Activated CD4-positive, alpha-beta T cell treated with anti-CD3 and anti-CD28 coated beads, Interleukin-2, amount 50 U/mL, for 1 hour (primary cell): ENCODE measurements at places on chromosomes 12 and 14.

DNA sequence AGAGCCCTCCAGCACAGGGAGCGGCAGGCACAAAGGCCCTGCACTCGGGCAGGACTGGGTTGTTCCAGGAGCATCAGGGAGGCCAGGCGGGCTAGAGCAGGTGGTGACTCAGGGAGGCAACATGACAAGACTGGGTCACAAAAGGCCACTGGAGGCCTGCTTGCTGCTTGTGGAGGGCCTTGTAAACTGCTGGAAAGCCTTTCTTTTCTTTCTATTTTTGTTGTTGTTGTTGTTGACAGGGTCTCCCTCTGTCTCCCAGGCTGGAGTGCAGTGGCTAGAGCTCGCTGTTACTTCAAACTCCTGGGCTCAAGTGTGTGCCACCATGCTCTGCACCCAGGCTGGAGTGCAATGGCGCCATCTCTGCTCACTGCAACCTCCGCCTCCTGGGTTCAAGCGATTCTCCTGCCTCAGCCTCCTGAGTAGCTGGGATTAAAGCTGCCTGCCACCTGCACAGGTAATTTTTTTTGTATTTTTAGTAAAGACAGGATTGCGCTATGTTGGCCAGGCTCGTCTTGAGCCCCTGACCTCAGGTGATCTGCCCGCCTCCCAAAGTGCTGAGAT, 11.8 kb upstream of the RCOR1 start:
- DNase-seq, result no peak

GRCh38 chr12:12714276-12715021, 2.7 kb upstream of the CDKN1B start:
- DNase-seq, result peak; percentile 55

- DNase-seq, result peak; percentile 56
Observed at GRCh38 chr14:89973234-89973823, 17.6 kb downstream of the TDP1 start.

- DNase-seq, result no peak
Observed at GRCh38 chr12:123571343-123571813, 13.0 kb upstream of the TMED2 start.

DNA sequence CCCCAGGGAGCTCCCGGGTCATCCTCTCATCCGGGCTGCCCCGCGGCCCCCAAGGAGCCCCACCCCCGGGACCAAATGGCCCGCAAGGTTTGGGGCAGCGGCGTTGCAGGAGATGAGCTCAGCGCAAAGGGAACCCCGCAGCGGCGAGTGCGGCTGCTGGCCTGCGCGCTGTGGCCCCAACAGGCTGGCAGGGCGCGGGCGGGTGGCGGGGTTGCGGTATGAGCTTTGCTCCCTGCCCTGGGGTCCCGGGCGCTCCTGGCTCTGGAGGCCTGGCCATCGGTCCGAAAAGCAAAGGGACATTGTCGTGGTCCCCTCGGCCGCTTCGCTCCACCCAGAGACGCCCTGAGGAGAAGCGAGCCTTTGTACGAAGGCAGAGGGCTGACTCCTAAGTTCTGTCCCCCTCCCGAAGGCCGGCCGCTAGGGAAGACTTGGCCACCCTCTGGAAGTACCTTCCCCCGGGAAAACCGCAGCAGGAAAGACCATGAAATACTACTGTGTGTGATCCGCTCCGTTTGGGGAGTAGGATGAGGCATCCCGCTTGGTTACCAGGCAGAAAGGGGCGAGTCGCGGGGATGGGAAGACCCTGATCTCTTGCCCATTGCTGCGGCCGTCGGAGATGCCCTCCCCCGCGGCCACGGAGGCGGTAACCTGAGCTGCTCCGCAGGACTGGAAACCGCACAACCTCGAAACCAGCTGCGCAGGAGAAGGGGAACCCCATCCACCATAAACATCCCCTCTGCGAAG, 620 bp upstream of the NID2 start:
- no peak for DNase-seq

DNA sequence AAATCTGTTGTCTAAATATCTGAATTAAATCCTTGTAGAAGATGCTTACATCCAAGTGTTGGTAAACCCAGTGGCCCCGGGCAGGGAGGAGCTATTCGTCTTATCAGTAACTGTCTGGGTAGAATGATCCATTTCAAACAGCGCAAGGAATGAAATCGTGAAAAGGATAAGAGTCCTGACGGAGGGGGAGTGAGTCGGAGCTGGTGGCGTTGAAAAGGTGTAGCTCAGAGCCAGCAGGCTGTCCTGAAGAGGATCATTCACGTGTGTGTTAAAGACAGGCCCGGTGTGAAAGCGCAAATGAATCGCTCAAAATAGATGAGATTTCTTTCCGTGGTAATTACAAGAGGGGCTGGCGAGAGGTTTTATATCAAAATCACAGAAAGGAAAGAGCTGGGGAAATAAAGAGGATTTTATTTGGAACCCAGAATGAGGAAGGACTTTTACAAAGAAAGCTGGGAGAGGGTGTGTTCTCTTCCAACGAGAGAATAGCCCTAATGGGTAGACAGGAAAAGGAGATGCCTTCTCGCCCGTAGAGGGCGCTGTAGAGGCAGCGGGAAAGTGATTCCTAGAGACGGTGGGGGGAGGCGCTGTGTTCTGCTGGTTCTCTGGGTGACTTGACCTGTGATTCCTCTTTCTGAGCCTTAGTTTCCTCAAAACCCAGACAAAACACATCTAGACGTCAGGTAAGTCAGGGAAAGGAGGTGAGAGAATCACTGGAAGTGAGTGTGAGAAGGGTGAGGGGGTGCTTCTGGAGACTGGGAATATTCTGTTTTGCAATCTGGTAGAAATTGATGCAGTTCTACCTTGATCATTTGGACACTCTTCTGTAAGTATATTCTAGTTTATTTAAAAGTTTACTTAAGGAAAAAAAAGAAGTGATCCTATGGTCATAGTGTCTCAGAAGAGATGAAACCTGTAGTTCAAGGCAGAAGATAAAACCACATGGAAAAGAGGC, 39.3 kb downstream of the SRRM4 start:
- no peak for DNase-seq

DNA sequence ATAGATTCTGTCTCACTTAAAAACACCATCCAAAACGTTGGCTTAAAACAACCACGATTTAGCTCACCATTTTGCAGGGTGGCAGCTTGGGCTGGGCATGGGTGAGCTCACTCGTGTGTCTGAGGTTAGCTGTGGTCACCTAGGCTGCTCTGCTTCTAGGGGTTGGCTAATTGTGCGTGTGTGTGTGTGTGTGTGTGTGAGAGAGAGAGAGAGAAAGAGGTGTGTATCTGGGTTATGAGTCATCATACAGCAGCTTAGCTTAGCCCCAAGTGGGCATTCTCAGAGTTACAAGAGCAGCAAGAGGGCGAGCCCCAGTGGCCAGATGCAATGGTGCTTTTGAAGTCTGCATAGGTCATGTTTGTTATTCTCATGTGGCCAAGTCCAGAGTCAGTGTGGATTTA, 6.0 kb downstream of the FBXW8 start:
- peak; percentile 40 for DNase-seq

- no peak for DNase-seq
Observed at GRCh38 chr14:68018598-68018997, 199.0 kb downstream of the RAD51B start.

GRCh38 chr14:53325176-53325806, 172.2 kb upstream of the DDHD1 start:
- DNase-seq, result no peak

GRCh38 chr14:36797634-36798033, 136.0 kb downstream of the PAX9 start:
- DNase-seq, result no peak
